ENCODE measurements at places on chromosomes 4 and X. TPM values are rescaled to one million over a fixed set of nuclear protein-coding genes. Genes with fewer than 3 reads are reported as not detected.

DNA sequence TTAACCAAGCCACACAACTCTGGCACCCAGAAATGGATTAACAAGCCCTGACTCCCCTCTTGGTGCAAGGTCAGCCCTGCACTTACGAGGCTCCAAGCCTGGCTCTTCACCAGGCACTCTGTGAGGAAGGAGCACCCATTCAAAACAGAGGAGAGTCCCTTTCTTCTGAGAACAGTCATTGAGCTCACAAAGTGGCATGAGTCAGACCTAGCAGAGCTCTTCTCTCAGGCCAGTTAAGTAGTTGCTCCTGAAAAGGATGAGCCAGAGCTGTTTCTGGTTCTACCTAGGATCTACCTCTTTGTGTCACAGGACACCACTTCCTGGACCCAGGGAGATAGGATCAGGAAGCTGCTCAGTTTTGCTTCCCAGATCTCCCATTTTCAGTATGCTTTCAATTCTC is 48.2 kb downstream of the EVC2 start:
- no peak for DNase-seq

DNA sequence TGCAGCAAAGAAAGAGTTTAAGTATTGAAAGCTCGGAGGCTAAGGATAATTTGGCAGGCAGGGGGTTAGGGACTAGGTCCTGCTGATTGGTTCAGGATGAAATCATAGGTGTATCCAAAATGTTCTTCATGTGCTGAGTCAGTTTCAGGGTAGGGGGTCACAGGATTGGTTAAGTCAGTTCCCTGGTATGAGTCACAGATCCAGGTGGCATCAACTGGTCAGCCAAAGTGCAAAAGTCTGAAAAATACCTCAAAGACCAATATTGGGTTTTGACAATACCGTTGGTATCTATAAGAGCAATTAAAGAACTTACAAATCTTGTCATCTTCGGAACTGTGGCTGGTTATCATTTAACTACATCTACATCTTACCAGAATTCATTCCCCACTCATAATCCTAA is 25.6 kb upstream of the PRDM8 start:
- DNase-seq: no peak

DNA sequence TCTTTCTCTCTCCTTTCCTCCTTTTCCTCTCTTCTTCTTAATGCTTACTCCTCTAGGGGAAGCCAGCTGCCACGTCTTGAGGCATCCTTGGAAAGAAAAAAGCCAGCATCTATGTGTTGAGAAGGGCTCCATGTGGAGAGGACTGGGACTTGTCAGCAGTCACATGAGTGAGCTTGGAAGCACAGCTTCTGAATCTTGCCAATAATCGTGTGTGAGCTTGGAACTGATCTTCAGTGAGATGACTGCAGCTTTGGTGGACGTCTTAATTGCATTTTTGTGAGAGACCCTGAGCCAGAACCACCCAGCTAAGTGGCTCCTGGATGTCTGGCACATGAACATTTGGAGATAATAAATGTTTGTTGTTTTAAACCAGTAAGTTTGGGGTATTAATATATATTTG is 371.7 kb downstream of the SLITRK2 start:
- DNase-seq: no peak

GRCh38 chr4:82818664-82819662 is 20.4 kb upstream of the SCD5 start:
- DNase-seq: no peak

DNA sequence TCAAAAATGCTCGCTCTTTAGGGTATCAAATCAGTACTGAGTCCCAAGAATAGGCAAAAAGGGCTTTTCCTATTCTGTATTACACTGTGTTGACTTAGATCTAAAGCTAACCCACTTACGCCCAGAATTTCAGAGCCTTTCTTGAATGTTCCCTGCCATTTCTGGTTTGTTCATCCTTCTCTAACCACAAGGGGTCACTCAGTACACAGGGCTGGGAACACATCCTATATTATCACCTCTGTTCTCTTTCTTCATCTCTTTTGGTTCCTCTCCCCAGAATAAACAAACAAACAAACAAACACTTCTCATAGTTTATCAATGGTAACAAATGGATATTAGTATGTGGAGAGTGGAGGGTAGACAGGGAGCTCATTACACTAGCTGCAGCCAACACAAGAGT is 25.5 kb upstream of the MORC4 start:
- DNase-seq: peak; percentile 3

GRCh38 chr4:14566518-14566917 is 435.8 kb upstream of the CPEB2 start:
- DNase-seq: no peak

GRCh38 chr4:73869130-73870055 is at the start of gene CXCL1:
TSS of gene CXCL1 (plus strand) at chr4:73869393. CDS start at chr4:73869471, 78 bp downstream.
- no peak for DNase-seq

DNA sequence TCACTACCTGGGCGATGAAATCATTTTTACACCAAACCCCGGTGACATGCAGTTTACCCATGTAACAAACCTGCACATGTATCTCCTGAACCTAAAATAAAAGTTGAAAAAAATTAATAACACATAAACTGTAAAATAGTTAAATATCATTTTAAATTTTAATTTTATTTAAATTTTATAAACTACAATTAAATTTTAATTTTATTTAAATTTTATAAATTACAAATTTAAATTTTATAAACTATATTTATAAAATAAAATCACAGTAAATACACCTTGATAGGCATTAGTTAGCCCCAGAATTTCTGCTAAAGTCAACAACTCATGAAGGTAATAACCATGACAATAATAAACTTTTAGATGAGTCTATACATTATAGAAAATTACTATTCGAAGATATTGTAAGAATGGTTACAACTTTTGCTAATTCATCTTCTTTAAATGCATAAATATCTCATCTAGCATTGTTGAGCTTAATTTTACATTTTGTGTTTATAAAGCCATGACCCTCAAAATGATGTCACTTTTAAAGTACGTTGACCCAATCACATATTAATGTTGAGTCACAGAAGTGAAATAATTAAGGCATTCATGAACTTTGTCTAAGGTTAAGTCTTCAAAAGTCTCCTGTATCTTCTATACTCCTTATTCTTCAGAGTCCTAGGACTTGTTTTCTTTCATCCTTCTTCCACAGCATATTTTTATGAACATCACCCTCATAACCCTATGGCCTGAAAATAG is 755.8 kb upstream of the LCORL start:
- no peak for DNase-seq

- DNase-seq: no peak
Observed at GRCh38 chr4:38073596-38074234, 113.5 kb downstream of the PTTG2 start.

GRCh38 chrX:39903343-39903742 is 194.4 kb downstream of the BCOR start:
- DNase-seq: no peak

GRCh38 chr4:21181716-21182115 is 481.5 kb downstream of the PACRGL start:
- no peak for DNase-seq

- no peak for DNase-seq
Observed at GRCh38 chrX:7127056-7127455, 20.5 kb upstream of the STS start.

DNA sequence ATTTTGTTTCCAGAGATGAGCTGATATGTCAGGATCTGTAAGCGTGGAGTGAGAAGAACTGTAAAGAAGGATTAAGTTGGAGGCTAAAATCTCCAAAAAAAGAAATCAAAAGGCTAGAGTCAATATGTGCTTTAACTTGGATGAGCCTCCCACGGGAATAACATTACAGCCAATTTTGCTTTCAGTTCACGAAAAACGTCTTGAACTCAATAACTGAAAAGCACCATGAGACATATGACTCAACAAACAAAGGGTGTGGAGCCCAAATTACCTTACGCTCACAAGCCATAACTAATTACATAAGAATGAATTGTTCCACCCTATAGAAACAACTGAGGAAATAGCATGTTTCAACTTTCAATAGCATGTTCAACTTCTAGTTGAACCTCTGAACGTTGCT is 22.3 kb downstream of the TMPRSS11D start:
- DNase-seq: peak; percentile 44

GRCh38 chr4:75345423-75345822 is 168.8 kb downstream of the RCHY1 start:
- no peak for DNase-seq

DNA sequence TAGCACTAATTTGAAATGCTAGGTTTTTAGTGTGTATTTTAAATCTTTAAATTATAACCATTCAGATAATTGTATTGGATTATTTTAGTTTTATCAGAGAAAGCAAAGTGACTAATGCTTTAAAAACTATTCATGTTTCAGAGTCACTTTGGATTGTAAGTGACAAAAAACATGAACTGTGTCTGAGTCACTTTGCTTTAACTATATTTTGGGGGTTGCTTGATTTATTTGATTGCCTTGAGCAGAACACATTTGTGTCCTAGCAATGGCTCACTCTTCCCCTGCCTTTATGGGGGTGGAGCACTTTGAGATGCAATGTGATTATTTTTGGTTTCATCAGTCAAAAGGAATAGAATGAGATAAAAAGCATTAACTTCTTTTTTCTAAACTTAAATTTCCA is 188.4 kb upstream of the ARX start:
- DNase-seq: no peak

- no peak for DNase-seq
Observed at GRCh38 chr4:126269106-126269505, 954.4 kb downstream of the FAT4 start.

- DNase-seq: no peak
Observed at GRCh38 chrX:23187819-23188218, 146.8 kb upstream of the PTCHD1 start.

- peak; percentile 81 for DNase-seq
Observed at GRCh38 chr4:76968937-76969336, 19.4 kb downstream of the SEPTIN11 start.

GRCh38 chr4:25310803-25311166 is 1.8 kb upstream of the ZCCHC4 start:
- DNase-seq: no peak

- no peak for DNase-seq
Observed at GRCh38 chrX:137233478-137233877, 199.7 kb upstream of the GPR101 start.

GRCh38 chr4:51909236-51909703 is 66.3 kb downstream of the DCUN1D4 start:
- DNase-seq: no peak

- no peak for DNase-seq
Observed at GRCh38 chr4:114866901-114867670, 246.3 kb downstream of the NDST4 start.

DNA sequence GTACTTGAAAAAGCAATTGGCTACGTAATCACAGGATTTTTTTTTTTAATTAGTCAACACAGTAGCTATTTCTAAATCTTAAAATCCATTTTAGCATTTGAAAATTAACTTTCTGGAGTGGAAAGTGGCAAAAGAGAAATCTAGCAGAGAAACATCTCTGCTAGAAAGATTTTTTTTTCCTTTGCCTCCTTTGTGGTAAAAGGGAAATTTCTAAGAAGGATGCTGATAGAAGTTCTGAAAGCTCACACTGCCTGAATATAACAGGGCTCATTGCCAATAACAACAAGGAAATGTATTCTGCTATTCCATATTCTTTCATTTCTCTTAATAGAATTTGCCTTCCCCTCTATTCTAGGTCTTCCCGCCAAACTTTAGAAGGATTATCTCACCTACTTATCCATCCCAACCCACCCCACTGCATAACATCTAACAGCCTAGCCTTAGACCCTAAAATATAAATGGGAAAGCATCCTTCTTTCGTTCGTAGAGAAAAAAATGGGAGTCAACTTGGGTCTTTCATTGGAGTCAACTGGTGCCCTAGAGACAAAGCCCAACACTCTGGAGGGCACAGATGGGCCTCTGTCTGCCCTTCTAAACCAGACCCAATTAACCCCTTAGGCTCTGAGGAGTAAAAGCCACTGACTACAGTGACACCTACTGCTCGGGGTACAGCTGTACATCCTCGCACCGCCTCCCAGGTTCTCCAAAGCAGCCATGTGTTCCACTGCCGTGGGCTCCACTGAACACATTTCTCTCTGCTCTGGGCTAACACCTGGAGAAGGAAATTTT is 103.9 kb downstream of the MAML3 start:
- DNase-seq: no peak

- DNase-seq: no peak
Observed at GRCh38 chr4:161920304-161921052, 243.3 kb downstream of the FSTL5 start.

GRCh38 chr4:27218013-27218412 is 357.4 kb downstream of the STIM2 start:
- no peak for DNase-seq

DNA sequence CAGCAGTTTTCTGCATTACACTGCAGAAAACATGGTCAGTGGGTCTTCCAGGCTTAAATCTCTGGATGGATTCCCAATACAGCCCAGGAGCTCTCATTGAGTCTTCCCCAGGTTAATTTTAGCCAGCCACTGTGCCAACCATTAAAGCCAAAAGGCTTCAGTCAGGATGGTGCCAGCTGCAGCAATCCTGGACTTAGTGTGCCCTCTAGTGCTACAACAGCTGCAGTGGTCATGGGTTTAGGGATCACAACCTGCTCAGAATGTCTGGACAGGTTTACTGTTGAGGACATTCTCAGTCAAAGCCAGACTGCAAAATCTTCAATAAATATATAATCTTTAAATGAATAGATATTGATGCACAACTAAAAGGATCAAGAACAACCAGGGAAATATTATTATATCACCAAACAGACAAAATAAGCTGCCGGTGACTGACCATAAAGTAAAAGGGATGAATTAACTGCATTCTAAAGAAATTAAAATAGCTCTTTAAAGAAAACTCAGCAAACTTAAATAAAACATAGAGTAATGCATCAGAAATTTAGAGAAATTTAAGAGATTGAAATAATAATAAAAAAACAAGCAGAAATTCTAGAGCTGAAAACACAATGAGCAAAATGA is 639.9 kb downstream of the SPOCK3 start:
- peak; percentile 3 for DNase-seq

DNA sequence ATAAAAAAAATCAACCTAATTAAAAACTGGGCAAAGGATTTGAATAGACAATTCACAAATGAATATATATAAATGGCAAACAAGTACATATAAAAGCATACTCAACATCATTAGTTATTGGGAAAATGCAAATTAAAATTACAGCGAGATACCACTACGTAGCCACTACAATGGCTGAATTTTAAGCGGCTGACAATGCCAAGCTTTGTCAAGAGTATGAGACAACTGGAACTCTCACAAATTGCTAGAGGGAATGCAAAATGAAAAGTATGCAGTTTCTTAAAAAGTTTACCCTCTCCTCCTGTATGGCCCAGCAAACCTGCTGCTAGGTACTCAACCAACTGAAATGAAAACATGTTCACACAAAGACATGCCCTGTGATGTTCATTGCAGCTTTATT is 34.8 kb downstream of the ZFP42 start:
- no peak for DNase-seq

- DNase-seq: no peak
Observed at GRCh38 chr4:47733302-47734175, 104.3 kb downstream of the CORIN start.

GRCh38 chr4:47017081-47017480 is 14.3 kb upstream of the GABRB1 start:
- DNase-seq: no peak

SH3RF1 gene
- 16.3 TPM for polyA plus RNA-seq

ASB9 gene
- 4.2 TPM for polyA plus RNA-seq

EFNB1 gene
- 37.7 TPM for polyA plus RNA-seq

NHS gene
- polyA plus RNA-seq: 2.0 TPM

PNMA3 gene
- polyA plus RNA-seq: 1.0 TPM

CYSLTR1 gene
- 7.0 TPM for polyA plus RNA-seq

NPFFR2 gene
- 0.41 TPM for polyA plus RNA-seq

PSAPL1 gene
- polyA plus RNA-seq: not detected

SOD3 gene
- polyA plus RNA-seq: 22.0 TPM

ERCC6L gene
- polyA plus RNA-seq: 1.8 TPM

DGKQ gene
- 5.2 TPM for polyA plus RNA-seq

PAGE1 gene
- not detected for polyA plus RNA-seq

ETNPPL gene
- not detected for polyA plus RNA-seq

SH3D19 gene
- polyA plus RNA-seq: 31.3 TPM

ERAS gene
- polyA plus RNA-seq: not detected

PAK3 gene
- 11.1 TPM for polyA plus RNA-seq

TENM3 gene
- polyA plus RNA-seq: 9.2 TPM
